ENCODE measurements at places on chromosomes 6 and 20.

- no peak for DNase-seq
Observed at GRCh38 chr20:53901497-53902096, 168.8 kb downstream of the BCAS1 start.

GRCh38 chr6:29792123-29793035 lies 35.2 kb upstream of the HLA-G start:
- DNase-seq, result peak; percentile 50

DNA sequence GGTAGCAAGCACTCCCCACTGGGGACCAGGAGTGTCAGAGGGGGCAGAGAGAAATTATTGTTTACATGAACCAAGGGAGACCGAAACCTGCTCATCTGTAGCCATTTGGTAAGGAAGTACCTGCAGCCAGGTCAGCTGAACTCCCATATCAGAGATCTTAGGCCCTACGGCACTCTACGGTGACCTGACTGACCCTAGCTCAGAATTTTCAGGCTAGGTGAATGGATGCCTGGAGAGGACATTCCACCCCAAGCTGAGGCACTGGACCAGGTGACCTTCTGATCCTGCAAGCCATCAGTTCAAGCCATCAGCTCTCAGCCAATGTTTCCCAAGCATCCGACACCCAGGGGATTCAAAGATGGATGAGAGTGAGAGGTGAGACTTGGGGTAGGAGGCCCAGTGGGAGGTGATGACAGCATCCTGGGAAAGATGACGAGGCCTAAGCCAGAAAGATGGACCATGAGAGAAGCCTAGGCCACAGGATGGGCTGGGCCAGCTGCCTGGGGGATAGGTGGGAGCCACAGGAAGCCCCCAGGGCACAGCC lies 2.8 kb downstream of the ANGPT4 start:
- no peak for DNase-seq

DNA sequence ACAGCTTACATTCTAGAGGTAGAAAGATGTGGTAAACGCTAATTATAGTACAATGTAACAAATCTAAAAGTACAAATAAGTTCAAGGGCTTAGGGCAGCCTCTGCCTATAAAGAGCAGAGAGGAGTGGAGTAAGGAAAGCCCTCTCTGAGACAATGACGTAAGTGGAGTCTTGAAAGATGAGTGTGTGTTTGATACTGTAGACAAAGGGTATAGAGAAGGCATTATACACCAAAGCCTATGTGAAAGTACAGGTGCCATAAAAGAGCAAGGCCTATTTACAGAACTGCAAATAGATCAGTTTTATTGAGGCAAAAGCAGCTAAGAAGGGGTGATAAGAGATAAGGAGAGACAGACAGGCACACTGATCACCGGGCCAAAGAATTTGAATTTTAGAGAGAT lies 10.9 kb downstream of the GOPC start:
- DNase-seq, result no peak

Data from GM12865 (cell line).